ENCODE measurements at places on chromosomes 3 and 15.

DNA sequence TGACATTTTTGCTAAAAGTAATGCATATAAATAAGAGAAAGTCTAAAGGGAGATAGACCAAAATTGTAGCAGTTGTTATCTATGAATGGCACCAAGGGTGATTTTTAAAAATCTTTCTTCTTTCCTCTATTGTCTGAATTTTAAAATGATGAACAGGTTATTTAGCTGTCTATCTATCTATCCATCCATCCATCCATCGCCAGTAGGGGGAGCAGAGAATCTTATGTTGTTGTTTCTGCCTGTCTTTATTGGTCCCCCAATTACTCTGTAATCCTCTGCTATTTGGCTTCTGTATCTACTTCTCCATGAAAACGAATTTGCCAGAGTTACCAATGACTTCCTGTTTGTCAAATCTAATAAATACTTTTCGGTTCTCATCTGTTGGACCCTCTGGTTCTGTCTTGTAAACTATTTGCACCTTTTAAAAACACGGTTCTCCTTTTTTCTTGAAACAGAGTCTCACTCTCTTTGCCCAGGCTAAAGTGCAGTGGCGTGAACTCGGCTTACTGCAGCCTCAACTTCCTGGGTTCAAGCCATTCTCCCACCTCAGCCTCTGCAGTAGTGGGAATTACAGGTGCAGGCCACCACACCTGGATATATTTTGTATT is 86.0 kb downstream of the ECT2 start:
- peak; percentile 74 for DNase-seq

GRCh38 chr15:66014022-66014421 is 144.7 kb downstream of the RAB11A start:
- no peak for DNase-seq

DNA sequence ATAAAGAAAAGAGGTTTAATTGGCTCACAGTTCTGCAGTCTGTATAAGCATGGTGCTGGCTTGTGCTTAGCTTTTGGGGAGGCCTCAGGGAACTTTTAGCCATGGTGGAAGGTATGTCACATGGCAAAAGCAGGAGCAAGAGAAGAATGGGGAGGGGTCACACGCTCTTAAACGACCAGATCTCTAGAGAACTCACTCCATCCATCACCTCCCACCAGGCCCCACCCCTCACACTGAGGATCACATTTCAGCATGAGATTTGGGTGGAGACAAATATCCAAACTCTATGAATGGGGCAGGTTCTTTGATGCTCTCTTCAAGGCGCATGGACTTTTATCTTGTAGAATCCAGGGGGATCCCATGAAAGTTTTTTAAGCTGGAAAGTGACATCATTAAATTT is 75.7 kb downstream of the ITPR1 start:
- no peak for DNase-seq

DNA sequence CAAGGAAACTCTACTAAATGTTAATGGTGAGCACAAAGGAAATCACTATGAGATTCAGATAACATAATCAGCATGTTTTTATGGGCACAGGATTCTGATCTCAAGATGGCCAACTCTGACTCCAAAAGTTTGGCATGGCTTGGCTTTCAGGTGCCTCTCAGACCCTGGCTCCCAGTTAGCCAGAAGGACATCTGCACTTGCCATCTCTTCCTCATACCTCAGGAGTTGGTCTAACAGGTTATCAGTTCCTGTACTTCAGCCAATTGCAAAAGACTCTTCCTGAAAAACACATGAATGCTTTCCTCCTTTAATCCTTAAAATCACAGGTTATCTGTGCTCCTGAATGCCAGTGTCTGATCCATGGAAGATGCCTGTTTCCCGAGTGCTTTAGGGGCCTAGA is 25.0 kb downstream of the TMPRSS7 start:
- DNase-seq: no peak

DNA sequence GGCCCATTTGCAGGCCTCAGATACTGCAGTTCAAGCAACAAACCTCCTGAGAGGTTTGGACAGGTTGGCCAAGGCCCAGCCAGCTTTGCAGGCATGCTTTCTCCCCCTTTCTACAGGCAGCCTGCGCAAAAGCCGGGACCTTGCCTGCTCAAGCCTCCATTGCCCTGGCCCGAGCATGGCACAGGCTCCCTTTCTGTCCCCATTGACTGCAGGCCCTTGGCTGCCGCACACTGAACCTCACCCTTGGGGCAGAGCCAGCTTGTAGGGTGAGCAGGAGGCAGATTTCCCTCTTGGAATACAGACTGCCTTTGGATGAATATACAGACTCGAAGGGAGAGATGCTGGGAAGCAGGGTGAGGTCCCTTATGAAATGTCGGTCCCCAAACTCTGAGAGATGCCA is 461.7 kb upstream of the PROK2 start:
- no peak for DNase-seq

DNA sequence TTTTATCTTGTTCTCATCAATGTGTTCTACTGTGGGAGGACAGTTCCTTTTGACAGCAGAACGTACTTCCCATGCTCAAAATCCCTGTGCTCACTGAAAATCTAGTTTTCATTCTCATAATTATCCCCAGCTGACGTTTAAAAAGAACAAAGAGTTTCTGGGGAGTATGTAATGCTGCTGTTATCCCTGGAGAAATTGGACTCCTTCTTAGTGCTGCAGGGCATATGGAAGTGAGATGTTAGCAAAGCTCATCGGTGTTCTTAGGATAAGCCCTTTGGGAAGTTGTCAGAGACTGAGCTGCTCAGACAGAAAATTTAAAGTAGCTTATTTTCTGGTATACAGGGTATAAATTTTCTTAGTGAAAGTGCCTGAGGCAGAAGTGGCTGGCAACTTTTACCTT is 66.5 kb downstream of the CDAN1 start:
- DNase-seq: no peak

Data from COR-L47 (cell line).